NCI-H774 (cell line): ENCODE measurements at places on chromosomes 4 and X.

GRCh38 chr4:99917575-99917974, 23.3 kb upstream of the LAMTOR3 start:
- no peak for DNase-seq

- no peak for DNase-seq
These were observed 114.1 kb downstream of the GLUD2 start for GRCh38 chrX:121161501-121161933.

- DNase-seq: no peak
These were observed 280.1 kb downstream of the DCHS2 start for GRCh38 chr4:154211506-154211905.

DNA sequence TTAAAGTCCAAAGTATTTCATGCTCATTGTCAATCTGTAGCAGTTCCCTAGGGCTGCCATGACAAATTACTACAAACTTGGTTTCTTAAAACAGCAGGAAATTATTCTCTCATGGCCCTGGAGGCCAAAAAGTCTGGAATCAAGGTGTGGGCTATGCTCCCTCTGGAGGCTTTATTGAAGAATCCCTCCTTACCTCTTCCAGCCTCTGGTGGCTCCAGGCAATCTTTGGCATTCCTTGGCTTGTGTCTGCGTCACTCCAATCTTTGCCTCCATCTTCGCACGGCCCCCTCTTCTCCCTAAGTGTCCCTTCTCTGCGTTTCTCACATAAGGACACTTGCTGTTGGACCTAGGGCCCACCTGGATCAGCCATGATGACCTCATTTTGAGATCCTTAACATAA, 170.4 kb downstream of the SMIM20 start:
- DNase-seq: no peak

GRCh38 chrX:46873746-46874145, 36.9 kb downstream of the RP2 start:
- DNase-seq: no peak

DNA sequence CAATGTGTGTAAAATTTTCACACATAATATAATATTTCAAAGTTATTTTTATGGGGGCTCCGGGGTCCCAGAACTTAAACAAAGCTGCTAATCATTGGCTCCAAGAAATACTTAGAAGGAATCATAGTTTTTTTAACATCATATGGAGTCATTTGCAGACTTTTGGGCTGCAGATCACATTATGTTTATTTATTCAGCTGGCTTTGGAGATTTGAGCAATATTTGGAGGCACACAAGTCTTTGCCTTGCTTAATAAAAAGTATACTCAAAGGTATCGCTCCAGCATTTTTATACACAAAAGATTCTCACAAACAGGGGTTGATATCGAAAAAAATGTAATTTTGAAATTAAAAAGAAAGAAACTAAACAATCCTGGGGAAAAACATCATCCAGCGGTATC, 382.5 kb upstream of the TENM3 start:
- DNase-seq: no peak

GRCh38 chr4:153933915-153934687, 145.2 kb upstream of the SFRP2 start:
- DNase-seq: no peak

- DNase-seq: no peak
These were observed 195.2 kb upstream of the STK26 start for GRCh38 chrX:131827935-131828334.

GRCh38 chrX:9538544-9539045, 73.7 kb downstream of the TBL1X start:
- DNase-seq: peak; percentile 61

GRCh38 chr4:51884055-51884454, 41.1 kb downstream of the DCUN1D4 start:
- no peak for DNase-seq

- DNase-seq: no peak
These were observed at the start of gene ITM2A for GRCh38 chrX:79366873-79367749. TSS of gene ITM2A (minus strand) at chrX:79367334. CDS start at chrX:79367215, 119 bp downstream.

GRCh38 chr4:106329041-106329618, 12.8 kb downstream of the AIMP1 start:
- no peak for DNase-seq

GRCh38 chr4:153809916-153810810, 21.3 kb upstream of the SFRP2 start:
- no peak for DNase-seq

- DNase-seq: no peak
These were observed 8.7 kb downstream of the GCNA start for GRCh38 chrX:71586929-71587328.

GRCh38 chr4:175807547-175807946, 4.5 kb downstream of the GPM6A start:
- DNase-seq: no peak

DNA sequence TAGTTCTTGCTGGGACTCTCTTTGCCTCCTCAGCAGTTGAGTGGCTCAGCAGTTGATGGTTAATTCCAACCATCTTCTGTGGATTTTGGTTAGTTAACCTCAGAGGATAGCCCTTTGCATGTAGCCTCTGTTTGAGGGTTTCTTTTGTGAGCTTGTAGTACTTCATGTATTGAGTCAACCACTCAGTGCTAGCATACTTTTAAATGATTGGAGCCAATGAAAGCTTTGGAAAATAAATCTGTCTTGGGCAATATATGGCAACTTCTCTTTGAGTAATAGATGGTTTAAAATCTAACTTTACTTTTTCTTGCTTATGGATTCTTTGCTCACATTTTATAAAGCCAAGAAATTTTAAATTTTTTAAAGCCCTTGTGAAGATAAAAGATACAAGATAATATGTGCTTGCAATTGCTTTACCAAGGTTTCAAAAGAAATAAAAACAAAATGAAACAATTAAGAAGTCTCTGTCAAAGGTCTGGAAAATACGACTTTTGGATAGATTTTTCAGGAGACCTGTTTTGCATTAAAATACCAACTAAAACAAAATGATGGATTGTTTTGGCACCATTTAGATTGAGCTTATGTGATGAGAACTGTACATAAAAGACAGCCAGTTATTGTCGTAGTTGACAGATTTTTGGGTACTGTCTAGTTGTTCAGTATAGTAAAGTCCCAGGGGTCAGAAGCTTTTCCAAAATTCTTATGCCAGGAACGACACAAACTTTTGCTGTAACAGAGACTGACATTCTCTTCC, 181.9 kb downstream of the SPRY1 start:
- no peak for DNase-seq

- no peak for DNase-seq
These were observed 56.0 kb downstream of the SAT1 start for GRCh38 chrX:23838953-23839352.

GRCh38 chr4:5004496-5004895, 14.8 kb downstream of the CYTL1 start:
- DNase-seq: no peak

DNA sequence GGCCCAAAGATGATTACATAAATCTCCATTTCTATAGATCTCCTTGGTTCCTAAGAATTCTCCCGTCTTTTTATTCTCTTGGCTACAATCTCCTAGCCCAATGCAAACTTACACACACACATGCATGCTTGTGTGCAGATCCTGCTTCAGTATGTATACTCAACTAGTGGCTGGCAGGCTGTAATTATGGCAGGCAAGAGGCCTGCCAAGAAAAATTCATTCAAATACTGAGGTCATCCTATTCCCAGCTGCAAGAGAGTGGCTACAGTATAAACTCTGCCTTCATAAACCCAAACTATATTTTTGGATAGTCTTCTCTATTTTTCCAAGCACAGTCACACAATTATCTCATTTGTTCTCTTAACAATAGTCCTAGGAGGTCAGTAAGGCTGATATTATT, 95.2 kb downstream of the SHROOM4 start:
- DNase-seq: no peak

DNA sequence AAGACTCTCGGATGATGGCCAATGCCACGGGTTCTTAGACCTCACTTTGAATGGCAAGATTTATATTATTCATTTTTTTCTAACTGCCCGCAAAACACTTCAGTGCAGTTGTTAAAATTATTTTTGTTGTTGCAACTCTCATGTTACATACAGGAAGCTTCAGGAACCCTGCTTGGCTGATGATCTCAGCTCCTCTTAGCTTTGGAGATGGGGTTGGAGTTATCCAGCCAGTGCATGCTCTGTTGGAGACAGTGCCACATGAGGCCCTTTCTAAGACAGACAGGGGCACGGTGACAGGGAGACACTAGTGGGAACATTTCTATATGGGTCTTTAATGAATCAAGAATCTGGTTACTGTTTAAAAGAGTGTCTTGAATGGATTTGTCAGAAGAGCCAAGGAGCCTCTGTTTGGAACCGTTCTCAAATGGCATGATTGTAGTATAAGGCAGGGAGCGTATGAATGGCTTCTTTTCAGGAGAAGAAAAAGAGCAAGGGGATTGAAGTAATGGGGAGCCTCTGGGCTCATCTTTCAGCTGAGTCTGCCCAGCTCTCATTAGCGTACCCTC, 61.9 kb upstream of the ENPP6 start:
- DNase-seq: no peak
